ENCODE measurements at places on chromosomes 6 and 20.

DNA sequence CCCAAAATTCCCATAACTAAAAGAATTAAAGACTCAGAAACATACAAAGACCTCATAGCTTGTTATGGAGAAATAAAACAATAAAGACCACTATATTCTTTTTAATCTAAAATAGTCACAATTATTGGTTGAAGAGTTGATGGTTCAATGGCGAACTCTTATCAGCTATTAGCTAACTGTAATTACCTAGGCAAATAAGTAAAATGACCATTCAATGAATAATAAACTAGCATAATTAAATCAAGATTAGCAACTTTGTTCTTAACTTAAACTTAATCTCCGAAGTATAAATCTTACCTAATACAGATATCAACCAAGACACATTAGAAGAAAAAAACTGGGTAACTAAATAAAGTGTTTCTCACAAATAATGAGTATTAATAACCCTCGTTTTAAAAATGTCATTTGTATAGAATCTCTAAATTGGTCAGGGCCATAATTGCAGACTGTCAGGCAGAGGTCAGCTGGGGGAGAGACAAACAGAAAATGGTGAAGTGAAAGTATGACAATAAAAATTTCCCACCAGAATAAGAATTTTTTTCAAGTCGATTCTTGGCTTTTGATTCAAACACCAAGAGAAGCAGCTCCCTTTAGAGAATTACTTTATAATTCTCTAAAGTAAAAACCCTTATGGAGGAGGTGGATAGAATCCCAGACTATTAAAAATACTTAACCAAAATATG, 1.7 kb downstream of the FKBP5 start:
- no peak for DNase-seq

- DNase-seq = no peak
Observed at GRCh38 chr20:22515264-22515663, 69.1 kb downstream of the FOXA2 start.

DNA sequence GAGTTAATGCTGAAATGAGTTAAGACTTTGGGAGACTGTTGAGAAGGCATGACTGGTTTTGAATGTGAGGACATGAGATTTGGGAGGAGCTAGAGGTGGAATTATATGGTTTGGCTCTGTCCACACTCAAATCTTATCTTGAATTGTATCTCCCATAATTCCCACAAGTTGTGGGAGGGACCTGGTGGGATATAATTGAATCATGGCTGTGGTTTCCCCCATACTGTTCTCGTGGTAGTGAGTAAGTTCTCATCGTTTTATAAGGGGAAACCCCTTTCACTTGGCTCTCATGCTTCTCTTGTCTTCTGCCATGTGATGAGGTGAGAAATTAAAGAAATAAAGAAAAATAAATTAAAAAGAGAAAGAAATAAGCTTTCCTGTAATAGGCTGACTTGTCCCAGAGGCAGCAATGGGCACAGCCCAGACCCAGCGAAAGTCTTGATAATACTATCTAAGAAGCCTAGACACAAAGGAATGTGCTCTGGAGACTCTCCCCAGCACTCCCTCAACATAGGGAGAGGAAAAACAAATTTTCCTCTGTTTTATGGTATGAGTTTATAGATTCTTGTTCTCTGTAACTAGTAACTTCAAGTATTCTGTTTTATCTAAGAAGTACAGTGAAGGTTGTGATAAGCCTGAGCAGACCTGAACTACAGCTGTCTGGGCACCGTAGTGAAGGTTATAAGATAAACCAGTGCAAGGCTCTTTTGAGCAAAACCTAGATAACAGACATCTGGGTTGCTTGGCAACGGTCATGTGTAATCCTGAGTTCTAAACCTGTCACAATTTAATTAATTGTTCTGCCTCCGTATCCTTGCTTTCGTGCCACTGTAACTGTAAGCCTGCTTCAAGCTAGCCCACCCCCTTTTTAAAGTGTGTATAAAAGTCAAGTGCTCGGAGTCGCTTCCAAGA, 88.9 kb upstream of the ECI2 start:
- DNase-seq = no peak

GRCh38 chr6:150202934-150203333, 60.1 kb downstream of the PPP1R14C start:
- no peak for DNase-seq

DNA sequence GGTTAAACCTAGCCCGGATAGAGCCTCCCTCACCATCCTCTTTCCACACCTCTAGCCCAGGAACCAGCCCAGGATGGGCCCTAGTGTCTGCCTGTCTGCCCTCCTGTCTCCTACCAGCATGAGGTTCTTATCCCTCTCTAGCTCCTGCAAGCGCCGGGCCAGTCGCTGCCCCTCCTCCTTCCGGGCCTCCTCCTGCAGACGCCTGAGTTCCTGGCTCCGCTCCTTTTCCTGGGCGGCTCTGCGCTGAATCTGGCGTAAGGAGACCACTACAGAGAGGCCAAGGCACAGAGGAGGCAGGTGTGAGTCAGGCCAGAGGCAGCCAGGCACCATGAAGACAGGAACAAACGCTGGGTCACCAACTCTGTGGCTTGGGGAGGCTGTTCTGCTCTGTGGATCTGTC, 4.3 kb upstream of the PSORS1C2 start:
- no peak for DNase-seq

- no peak for DNase-seq
Observed at GRCh38 chr6:113358063-113358583, 499.0 kb upstream of the MARCKS start.

DNA sequence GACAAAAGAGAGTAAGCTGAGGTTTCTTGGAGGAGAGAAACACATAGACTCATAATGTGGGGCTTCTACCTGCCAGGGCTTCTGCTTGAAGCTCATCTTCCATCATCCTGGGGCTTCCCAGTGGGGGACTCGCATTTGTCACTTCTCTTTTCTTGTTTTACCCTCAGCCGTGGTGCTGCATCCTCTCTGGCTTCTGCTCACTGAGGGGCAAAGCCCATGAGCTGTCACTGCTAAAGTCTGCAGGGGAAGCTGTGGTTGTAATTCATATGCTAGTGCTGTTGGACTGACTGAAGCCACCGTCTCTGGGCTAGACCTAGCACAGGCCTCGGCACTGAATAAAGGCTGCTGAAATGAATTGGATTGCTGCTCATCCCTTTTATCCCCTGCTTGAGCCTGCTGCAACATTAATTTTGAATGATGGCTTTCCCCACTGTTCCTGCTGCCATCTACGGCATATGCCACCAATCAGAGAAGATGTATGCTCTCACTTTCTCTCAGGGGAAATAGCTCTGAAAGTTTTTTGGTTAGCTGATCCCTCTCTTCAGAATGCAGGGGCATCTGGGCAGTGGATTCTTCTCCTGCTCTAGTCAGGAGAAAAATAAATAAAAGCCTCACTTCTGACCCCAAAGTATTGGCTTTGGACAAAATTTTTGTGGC, 568.4 kb upstream of the MAP3K7 start:
- DNase-seq = no peak

GRCh38 chr6:6006006-6006427, 708 bp downstream of the NRN1 start:
- no peak for DNase-seq

- no peak for DNase-seq
Observed at GRCh38 chr6:136990754-136991153, 54.0 kb downstream of the IL20RA start.
